DMS79 (cell line): ENCODE measurements at places on chromosomes 2 and 18.

DNA sequence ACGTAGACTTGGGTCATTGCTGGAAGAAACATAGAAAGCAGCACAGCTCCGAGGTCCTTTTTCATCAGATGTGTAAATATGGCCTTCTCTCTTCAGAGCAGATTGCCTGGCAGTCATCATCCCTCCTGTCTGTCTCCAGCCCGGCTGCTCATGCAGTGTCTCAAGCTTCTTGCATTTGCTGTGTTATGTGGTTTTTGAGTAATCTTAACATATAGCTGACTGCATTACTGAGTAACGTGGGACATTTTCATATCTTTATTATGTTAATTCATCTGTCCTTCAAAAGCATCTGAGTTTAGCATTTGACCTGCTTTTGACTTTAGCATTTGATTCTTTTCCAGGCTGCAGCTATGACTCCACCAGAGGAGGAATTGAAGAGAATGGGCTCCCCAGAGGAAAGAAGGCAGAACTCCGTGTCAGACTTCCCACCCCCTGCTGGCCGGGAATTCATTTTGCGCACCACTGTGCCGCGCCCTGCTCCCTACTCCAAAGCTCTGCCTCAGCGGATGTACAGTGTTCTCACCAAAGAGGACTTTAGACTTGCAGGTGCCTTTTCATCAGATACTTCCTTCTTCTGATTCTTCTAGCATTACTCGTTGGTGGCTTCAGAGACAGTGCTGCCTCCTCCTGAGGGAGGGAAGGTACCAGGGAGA is 116.2 kb downstream of the RAB3GAP1 start:
- DNase-seq = no peak

DNA sequence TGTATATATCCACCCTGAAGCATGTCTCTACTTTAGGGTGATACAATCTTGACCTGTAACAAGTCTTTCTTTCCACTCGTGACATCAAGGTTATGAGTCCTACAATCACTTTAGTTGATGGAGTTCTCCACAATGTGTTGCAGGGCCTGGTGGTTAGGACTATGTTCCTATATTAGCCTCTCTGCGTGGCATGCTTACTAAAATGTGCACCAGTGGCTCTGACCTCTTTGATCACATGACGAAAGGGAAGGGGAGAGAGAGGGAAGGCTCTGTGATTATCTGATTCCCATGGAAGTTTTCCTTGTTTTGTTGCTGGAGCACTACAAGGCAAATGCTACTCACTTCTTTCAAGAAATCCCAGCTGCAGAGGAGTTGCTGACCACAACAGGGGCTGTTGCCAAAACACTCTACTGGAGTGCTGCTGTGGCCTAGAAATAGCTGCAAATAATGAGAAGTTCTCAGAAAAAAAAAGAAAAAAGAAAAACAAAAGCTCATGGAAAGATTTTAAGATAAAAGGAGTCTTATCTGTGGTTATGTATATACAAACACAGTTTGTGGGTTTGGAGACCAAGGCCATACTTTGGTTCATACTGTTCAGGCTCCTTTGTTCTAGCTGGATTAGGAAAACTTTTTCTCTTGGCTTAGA is 272.8 kb upstream of the MMADHC start:
- DNase-seq = peak; percentile 31

DNA sequence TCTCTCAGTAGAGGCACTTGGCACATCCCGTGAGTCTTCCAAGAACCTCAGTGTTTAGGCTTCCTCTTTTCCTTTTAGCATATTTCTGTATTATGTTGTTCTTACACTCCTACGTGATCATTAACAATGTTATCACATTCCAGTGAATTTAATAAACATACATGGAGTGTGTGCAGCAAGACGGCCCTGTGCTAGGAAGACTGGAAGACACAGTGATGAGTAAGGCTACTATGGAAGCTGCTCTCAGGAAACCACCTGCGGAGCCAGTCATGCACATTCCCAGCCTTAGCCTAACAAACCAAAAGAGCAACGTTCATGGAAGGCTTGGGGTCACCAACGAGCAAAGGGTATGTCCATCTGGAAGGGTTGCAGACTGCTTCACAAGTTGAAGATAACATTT is 103.4 kb downstream of the ETAA1 start:
- no peak for DNase-seq

GRCh38 chr2:25310709-25310964 is 31.1 kb downstream of the DNMT3A start:
- DNase-seq = no peak

DNA sequence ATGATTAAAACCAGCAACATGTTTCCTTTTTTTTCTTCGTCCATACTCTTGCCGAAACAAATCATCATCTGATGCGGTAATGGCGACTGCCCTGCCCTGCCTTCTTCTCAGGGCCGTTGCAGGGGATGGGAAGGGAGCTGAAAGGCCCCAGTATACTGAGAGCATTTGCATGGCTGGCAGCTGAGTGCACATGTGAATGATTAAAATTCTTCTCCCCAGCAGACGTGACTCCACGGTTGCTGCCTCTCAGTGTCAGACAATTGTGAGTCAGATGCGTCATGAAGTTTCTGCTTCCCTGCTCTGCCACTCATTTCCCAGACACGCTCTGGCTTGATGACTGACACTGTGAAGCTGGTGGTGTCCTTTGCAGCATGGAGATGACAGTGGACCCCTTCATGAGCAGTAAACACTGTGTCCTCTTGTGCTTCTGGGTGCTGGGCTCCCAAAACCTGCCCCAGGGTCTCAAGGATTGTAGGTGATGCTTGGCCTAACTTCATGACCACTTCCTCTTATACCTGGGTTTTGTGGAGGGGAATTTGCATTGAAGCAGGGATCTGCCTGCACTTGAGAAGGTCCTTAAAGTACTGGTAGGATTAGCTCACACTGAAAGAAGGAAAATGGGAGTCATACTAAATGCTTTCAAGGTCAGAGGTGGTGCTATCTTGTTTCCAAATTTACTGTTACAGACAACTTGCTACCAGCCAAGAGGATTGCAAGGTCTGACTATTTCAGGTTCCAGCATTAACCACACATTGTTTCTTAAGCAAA is 222.5 kb upstream of the COPS8 start:
- DNase-seq = peak; percentile 20

DNA sequence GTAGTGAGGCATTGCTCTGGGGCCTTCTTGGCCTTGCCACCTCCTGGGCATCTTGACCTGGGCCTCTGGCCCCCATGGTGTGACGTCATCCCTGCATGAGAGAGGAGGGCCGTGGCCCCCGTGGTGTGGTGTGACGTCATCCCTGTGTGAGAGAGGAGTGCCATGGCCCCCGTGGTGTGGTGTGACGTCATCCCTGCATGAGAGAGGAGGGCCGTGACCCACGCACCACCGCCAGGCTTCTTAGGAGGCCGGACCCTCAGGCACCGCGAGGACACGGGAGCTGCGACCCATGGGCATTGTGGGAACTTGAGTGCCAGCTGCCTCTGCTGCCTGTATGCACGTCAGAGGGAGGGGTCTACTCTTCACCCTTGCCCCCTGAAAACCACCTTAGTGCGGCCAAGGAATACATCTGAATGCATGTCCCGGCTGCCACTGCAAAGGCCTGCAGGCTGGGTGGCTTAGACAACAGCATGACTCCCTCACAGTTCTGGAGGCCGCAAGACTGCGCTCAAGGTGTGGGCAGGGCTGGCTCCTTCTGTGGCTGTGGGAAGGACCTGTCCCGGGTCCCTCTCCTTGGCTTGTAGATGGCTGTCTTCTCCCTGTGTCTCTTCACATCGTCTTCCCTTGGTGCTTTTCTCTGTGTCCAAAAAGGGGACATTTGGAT is 20.8 kb upstream of the OTOS start:
- no peak for DNase-seq

- DNase-seq = no peak
Observed at GRCh38 chr2:101111917-101112771, 39.0 kb downstream of the TBC1D8 start.

DNA sequence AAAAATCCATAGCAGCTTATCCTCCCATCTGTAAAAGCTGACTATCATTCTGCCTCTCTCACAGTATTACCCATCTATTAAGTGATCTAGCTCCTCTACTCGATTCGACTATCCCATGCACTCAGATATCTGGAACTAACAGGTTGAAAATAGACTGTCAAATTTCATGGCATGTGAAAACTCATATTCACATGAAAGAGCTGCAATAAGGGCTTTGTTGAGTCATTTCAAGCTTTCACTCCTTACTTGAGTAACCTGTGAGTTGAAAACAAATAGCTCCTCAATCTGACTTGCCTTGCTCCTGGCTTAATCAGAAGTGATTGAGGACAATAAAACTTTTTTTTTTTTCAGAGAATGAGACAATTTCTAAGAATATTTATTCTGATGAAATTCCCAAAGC is 192.4 kb upstream of the ERBB4 start:
- DNase-seq = no peak

DNA sequence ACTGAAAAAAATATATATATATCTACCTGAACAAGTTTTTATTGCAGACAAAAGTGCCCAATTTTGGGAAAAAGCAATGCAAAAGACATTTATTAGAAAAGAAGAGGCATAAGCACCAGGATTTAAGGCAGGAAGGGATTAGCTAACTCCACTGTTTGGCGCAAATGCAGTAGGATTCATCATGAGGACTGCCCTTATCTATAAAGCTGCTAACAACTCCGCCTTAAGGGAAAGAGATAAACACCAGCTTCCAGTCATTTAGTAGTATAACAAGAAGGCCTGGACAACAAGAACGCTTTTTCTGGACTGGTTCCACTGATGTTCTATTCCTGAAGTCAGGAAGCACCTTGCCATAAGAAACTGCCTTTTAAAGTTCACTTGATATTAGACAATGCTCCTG is 52.9 kb upstream of the FSHR start:
- no peak for DNase-seq

- no peak for DNase-seq
Observed at GRCh38 chr2:76175295-76175694, 464.6 kb upstream of the GCFC2 start.

DNA sequence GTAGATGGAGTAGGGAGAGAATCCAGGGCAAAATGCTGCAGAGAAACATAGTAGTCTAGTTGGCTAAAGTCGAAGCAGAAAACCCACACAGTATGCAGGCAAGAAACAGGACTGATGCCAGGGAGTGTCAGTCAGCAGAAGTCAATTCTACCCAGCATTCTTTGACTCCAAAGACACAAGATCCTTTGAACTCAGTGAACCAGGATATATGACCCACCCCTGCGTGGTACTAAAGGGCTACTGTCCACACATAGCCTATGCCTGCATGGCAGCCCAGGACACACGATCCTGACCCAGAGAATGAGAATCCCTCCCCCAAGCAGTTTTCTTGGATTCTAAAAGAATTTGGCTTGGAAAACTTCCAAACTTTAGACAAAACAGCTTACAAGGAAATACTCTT is 42.5 kb downstream of the ALK start:
- DNase-seq = no peak

DNA sequence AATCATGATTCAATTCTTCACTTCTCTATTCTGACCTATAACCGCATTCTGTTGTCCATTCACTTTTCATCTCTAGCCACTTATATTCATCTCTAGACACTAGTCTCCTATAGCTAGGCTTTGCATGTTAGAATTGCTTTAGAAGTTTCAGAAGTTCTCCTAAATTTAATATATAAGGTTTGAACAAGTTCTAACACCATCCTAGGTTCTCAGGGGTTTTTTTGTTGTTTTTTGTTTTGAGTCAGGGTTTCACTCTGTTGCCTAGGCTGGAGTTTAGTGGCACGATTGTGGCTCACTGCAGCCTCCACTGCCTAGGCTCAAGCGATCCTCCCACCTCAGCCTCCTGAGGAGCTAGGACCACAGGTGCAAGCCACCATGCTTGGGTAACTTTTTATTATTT is 19.9 kb downstream of the WDSUB1 start:
- DNase-seq = no peak

- DNase-seq = no peak
Observed at GRCh38 chr18:5914016-5914415, 18.7 kb upstream of the TMEM200C start.

DNA sequence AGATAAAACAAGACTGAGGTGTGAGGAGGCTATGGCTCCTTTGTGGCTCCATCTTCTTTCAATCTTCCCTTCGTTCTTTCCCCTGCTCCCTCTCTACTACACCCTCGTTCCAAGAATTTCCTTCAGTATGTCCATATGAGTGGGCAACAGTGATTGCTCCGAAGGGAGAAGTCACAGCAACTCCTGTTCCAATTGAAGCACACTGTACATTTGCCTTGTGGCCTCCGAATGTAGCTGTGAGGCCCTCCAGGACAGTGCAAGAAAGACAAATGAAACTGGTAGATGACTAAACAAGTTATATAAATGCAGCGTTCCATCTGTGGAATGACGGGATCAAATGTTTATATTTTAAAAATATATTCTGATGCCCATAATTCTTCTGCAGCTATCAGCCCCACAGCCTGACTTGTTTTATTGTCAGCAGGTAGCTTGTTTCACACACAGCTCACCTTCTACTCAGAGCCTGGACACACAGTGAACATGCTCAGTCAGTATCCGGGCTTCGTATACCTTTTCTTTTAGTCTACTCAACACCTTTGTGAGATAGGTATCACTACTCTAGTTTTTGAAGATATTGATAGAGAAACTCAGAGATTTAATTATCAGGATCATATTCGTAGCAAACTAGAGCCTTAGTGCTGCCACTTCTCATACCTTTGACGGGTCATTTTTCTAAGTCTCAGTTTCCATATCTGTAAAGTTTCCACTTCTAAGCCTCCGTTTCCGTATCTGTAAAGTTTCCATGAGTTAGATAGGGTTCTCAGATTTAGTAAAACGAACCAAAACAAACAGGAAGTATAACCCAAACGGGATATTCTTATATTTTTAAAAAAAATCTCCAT is 216.7 kb upstream of the STON1 start:
- no peak for DNase-seq

GRCh38 chr2:176751314-176752227 is 461.0 kb upstream of the HNRNPA3 start:
- DNase-seq = no peak

DNA sequence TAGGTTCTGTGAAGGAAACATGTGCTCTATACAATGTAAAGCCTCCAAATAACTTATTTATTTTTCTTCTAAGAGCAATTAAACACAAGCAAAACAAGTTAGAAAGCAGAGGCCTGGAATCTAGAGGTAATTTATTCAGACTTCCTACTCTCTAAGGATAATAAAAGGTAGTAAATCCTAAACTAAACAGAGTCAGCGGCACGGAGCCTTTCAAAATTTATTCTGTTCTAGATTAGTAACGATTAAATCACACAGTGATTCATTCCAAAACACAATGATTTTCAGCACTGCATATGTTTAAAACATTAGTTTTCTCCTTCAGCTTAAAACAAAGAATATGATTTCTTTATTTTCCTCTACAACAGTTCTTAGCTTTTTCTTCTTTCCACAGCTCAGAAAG is 160.9 kb downstream of the FBXO15 start:
- no peak for DNase-seq

- DNase-seq = no peak
Observed at GRCh38 chr2:173149491-173149890, 73.8 kb downstream of the MAP3K20 start.

DNA sequence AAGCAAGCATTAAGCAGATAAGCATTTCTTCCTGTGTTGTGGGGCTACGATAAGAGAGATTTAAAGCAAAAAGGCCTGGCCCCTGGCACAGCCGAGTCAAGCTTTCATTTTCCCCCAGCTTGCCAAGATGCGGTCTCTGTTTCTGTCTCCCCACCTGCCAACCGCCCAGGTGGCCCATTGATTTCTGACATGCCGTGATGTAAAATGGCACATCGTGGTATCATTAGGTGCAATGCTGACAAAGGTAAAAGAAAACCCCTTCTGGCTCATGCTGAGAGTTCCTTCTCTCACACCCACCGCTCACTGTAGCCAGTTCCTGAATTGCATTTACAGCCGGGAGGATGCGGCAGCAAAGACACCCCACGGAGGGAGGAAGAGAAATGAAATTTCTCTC is 62.8 kb downstream of the BOD1L2 start:
- no peak for DNase-seq

- DNase-seq = no peak
Observed at GRCh38 chr2:160111951-160112798, 49.8 kb upstream of the PLA2R1 start.

GRCh38 chr2:119028327-119029174 is 86.6 kb downstream of the MARCO start:
- DNase-seq = no peak
